ENCODE measurements at places on chromosomes 16 and 17.

- DNase-seq, result no peak
Measured at GRCh38 chr16:86215979-86216585, 294.2 kb upstream of the FOXF1 start.

DNA sequence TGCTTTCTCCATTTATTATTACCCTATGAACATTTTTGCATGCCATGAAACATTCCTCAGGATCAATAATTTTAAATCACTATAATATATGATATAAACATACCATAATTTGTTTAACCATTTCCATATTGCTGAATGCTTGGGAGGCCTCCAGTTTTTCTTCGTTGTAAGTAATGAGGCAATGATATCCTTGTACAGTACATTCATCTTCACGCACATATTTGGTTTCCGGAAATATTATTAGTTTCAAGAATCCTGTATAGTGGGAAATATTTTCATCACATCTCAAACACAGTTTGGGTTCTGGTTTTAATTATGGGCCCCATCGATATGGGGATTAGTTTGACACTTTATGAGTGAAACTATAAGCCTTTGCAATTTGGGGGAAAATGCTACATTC, 135.4 kb downstream of the HS3ST3B1 start:
- DNase-seq, result no peak

- DNase-seq, result no peak
Measured at GRCh38 chr17:68195667-68196393, 52.0 kb upstream of the AMZ2 start.

- no peak for DNase-seq
Measured at GRCh38 chr17:4475463-4475862, 23.2 kb upstream of the SPNS2 start.

- DNase-seq, result no peak
Measured at GRCh38 chr17:76038050-76038449, 10.9 kb upstream of the EVPL start.

- no peak for DNase-seq
Measured at GRCh38 chr16:83963277-83964119, 4.5 kb upstream of the NECAB2 start.

DNA sequence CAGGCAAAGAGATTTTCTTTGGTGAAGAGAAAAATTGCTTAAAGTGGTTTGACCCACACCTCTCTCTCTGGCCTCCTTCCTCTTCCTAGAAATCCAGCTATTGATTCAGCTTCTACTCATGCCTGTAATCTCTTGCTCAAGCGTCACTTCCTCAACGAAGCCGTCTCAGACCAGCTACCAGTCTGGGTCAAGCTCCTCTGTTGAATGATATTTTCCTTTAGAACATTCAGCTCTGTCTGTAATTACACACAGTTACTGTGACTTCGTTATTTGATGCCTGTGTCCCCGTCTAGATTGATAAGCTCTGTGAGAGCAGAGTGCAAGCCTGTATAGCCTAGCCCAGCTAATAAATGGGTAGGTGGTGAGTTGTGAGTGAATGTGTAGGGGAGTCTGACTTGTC, 168.5 kb downstream of the GRIN2A start:
- DNase-seq, result no peak

DNA sequence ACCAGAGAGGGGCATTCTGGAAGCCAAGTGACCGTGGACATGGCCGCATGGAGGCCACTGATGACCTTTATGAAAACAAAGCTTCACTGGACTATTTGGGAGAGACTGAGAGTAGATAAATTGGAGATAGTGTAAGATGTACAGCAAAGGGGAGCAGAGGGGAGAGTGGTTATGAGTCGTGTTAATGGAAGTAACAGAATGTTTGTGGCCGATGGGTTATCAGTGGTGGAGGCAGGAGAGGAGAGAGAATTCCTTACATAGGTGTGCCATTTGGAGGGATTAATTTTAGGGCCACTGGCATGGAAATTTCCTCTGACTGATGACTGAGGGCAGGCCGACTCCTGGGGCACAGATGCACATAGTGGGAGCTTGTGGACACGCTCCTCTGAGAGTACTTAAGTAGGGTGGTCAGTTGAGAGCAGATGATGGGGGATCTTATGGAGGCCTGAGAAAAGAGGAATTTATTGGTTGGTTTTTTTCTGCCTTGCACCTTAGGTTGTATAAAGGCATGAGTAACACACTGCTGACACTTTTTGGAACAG, 19.2 kb downstream of the PRPSAP2 start:
- no peak for DNase-seq

GRCh38 chr17:77772461-77772897, 186.0 kb upstream of the TNRC6C start:
- peak; percentile 33 for DNase-seq

DNA sequence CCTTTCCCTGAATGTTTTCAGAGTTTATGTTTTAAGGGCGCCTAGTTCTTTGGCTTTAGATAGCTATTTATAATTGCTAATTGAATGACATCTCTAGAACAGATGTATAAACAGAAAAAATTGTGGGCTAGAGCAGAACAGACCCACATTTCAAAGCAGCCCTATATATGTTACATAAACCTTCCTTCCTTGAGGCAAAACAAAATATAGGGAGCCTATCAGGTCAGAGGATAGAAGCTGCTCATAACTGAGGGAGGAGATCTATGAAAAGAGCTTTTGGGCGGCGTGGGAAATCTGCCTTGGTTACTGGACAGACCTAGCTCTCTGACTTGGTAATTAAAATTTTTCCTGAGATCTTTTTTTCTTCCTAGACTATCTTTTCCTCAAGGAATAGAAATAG, 68.4 kb downstream of the SPAG9 start:
- DNase-seq, result no peak

GRCh38 chr17:83081684-83082201, 2.3 kb downstream of the METRNL start:
- peak; percentile 43 for DNase-seq

- DNase-seq, result no peak
Measured at GRCh38 chr17:80060644-80061043, 24.2 kb downstream of the CCDC40 start.

DNA sequence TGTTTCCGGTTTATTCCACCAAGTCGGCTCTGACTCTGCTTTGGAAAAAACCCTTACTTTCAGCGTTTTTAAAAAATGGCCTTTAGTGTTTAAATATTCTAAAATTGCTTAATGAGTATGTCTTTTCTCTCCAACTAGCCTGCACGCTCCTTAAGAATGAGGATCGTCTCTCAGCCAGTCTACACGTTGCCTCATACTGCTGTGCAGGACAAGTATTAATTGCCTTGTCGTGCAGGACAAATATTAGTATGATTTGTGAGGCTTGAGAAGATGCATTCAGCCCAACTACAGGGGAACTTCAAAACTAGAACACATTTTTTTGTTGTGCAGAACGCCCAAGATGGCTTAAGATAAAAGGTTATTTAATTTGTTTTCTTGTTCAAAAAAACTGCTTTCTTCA, 61.2 kb downstream of the MARCHF10 start:
- DNase-seq, result no peak

- no peak for DNase-seq
Measured at GRCh38 chr16:72786606-72787005, 261.3 kb downstream of the ZFHX3 start.

- no peak for DNase-seq
Measured at GRCh38 chr16:51779240-51779639, 628.2 kb upstream of the SALL1 start.

GRCh38 chr16:79600638-79601091, at the start of gene MAF:
TSS of gene MAF (minus strand) at chr16:79600737. CDS start at chr16:79599902, 835 bp downstream.
- DNase-seq, result peak; percentile 76

DNA sequence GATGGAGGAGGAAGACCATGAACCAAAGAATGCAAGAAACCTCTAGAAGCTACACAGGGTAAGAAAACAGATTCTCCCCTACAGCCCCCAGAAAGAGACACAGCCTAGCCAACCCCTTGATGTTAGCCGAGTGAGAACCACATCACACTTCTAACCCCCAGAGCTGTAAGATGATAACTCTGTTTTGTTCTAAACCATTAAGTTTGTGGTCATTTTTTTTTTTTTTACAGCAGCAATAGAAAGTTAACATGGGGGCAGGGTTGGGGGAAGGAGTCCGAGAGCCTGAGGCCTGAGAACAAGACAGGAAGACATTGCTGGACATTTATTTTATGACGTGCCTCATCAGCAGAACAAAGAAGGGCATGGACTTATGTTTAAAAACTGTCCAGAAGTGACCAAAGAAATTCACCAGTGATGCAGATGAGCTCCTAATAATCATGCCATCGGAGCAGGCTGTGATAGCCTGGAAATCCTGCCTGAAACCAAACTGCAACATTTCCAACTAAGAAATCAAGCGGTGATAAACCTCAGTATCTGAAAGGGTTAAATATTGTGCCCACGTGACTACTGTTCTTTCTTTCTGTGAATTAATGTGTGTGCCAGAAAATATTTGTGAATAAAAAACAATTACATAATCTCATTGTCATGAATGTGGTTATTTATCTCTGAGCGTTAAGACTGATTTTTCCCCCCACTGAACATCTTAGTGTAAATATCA, 1.1 kb downstream of the ABCA9 start:
- no peak for DNase-seq

DNA sequence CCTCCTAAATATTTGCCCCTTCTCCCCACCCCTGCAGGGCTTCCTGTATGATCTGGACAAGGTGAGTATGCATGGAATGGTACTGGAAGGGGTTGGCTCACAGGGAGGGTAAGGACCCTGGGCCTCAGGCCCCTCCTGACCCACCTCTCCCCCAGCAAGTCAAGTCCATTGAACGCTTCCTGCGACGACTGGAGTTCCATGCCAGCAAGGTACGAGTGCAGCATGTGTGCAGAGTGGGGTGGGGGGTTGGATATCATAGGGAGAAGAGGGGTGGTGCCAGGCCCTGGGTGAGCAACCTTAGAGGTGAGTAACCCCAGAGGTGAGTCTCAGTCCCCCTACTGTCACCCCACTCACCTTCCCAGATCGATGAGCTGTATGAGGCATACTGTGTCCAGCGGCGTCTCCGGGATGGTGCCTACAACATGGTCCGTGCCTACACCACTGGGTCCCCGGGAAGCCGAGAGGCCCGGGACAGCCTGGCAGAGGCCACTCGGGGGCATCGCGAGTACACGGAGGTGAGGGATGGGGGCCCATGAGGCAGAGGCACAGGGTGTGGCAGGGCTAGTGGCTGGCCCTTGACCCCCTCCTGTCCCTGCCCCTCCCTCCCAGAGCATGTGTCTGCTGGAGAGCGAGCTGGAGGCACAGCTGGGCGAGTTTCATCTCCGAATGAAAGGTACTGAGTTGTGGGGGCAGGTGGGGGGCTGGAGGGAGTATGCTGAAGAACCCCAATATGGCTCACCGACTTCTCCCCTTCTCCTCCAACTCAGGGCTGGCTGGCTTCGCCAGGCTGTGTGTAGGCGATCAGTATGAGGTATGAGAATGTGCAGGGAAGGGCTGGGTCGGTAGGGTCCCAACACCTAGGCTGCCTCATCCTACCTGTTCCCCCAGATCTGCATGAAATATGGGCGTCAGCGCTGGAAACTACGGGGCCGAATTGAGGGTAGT, 11.3 kb downstream of the RIPOR1 start:
- no peak for DNase-seq
